ENCODE measurements at places on chromosomes 6 and 20. TPM values are rescaled to one million over a fixed set of nuclear protein-coding genes. Genes with fewer than 3 reads are reported as not detected.

PLCB4 gene
- 2.5 TPM for total RNA-seq

HINT3 gene
- total RNA-seq, result 12.7 TPM

PDE7B gene
- total RNA-seq, result 0.61 TPM

PRSS16 gene
- total RNA-seq, result 14.5 TPM

GATA5 gene
- not detected for total RNA-seq

DNA sequence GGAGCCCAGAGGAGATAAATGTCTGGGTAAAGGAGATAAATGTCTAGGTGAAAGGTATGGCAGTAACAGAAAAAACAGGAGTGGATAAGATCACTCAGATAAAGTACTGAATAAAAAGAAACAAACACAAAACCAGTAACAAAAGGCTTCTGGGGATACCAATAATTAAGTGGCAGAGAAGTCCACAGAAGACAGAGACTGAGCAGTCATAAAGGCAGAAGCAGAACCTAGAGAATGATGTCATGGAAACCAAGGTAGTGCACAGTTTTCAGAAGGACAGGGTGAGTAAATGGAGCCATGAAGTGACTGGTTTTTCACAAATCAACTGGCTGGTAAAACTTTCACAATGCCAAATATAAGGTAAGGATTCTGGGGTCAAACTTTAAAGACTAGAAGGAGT is 80.9 kb upstream of the PLN start:
- DNase-seq, result no peak
- H3K36me3 ChIP-seq, result no peaks in the 10 kb centered on the region
- H3K4me3 ChIP-seq, result no peak overlapping the region
- no peak overlapping the region for H3K27ac ChIP-seq
- no peaks in the 10 kb centered on the region for H3K4me1 ChIP-seq

SASH1 gene
- 11.7 TPM for total RNA-seq

HIVEP1 gene
- 11.2 TPM for total RNA-seq

- no peaks in the 10 kb centered on the region for H3K4me1 ChIP-seq
- no peaks in the 10 kb centered on the region for H3K27me3 ChIP-seq
- H3K36me3 ChIP-seq, result peaks cover 23% of the 10 kb centered on the region
- no peak overlapping the region for H3K27ac ChIP-seq
Measured at GRCh38 chr20:48957533-48957932, 36.0 kb downstream of the ARFGEF2 start.

- DNase-seq, result no peak
- peaks cover 5% of the 10 kb centered on the region for H3K27me3 ChIP-seq
- H3K4me3 ChIP-seq, result no peak overlapping the region
- no peaks in the 10 kb centered on the region for H3K4me1 ChIP-seq
- H3K27ac ChIP-seq, result no peak overlapping the region
Measured at GRCh38 chr20:22722811-22723210, 138.4 kb upstream of the FOXA2 start.

DNA sequence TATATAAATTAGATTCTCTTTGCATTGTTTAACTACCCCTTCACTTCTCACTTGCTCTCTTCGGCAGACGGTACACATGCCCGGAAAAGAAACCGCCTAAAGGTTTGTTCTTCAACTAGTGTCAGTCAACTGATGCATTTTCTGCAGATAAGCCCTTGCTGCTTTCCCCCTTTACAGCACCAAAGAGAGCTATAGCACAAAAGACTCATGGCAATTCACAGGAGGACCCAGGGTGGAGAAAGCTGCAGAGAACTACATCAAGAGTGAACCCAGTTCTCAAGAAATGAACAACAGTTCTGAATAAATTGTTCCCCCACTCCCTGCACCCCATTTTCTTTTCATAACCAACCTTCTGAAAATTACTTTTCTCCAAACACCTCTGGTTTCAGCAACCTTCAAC is 8.9 kb downstream of the CD164 start:
- H3K36me3 ChIP-seq, result peaks cover 55% of the 10 kb centered on the region
- H3K4me3 ChIP-seq, result no peak overlapping the region
- DNase-seq, result no peak
- no peaks in the 10 kb centered on the region for H3K27me3 ChIP-seq

FOXF2 gene
- not detected for total RNA-seq

DNA sequence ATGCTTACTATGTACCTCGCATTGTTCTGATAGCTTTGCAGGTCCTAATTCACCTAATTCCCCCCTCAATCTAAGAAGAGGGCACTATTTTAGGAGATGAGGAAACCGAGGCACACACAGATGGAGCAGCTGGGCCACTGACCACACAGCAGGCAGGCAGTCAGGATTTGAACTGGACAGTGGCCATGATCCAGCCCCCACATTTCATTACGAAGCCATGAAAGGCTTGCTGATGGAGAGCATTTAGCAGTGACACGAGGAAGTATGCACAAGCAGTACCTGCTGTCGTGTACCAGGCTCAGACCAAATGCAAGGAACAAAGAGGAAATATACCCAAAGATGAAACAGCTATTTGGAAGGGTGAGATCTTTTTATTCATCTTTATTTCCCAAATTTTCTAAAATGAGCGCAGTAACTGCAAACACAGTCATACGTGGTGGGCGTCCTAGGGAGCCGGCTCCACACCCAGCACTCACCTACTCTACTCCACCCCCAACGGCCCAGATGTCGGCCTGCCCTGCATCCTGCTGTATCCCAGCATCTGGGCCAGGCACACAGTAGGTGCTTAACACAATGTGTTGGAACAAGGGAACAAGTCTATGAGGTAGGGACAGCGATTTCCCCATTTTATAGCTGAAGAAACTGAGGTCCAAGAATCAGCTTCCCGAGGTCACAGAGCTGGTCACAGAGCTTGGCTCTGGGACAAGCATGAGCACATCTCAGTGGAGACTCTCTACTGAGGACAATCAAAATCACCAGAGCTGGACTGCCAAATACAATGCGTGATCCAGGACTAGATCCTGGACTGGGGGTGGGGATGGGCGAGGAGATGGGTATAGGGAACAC is 15.0 kb downstream of the PREX1 start:
- no peaks in the 10 kb centered on the region for H3K36me3 ChIP-seq
- no peaks in the 10 kb centered on the region for H3K27me3 ChIP-seq
- H3K4me3 ChIP-seq, result no peak overlapping the region
- no peak overlapping the region for H3K27ac ChIP-seq

GRCh38 chr6:108609276-108609769 is 48.6 kb downstream of the FOXO3 start:
- no peaks in the 10 kb centered on the region for H3K27me3 ChIP-seq
- no peaks in the 10 kb centered on the region for H3K36me3 ChIP-seq
- no peak overlapping the region for H3K4me3 ChIP-seq
- peak; percentile 50 for DNase-seq

DNA sequence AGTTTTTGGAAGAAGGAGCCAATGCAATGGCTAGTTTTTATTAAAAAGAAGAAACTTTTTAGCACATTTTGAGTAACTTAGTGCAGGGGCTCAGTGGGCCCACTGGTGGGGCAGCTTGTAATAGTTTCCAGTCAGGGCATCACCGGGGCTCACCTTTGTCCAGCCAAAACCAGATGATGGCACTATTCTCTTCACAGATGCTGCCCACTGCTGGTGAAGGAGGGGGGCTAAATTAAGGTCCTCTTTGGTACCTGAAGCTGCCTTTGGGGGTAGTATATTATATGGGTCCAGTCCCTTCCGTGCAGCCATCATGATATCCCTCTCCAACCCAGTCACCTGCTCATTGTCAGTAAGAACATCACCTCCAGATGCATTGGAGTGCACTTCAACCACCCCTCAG is 182.9 kb downstream of the PDE7B start:
- no peaks in the 10 kb centered on the region for H3K27me3 ChIP-seq
- H3K36me3 ChIP-seq, result no peaks in the 10 kb centered on the region
- H3K27ac ChIP-seq, result no peak overlapping the region
- no peak overlapping the region for H3K4me3 ChIP-seq

GRCh38 chr6:114007516-114007915 is 36.6 kb upstream of the HDAC2 start:
- H3K4me1 ChIP-seq, result peaks cover 33% of the 10 kb centered on the region
- no peak for DNase-seq
- H3K27ac ChIP-seq, result no peak overlapping the region
- no peak overlapping the region for H3K4me3 ChIP-seq

MDFI gene
- 35.5 TPM for total RNA-seq

DNA sequence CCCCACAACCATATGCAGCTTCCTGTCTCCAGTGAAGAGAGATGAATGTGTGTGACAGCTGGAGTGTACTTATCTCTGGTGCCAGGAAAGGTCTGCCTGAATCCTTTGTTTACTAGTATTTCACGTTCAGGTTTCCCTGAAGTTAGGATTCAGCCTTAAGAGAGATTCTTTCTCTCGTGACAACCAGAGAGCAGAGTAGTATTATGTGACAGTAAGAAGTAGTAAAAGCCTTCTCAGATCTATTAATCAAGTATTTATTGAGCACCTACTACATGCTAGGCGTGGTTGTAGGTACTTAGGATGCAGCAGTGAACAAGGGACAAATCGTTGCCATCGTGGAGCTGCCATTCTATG is 949 bp downstream of the KIFC1 start:
- H3K4me3 ChIP-seq, result peak overlapping the region; percentile 87
- H3K27me3 ChIP-seq, result no peaks in the 10 kb centered on the region
- H3K4me1 ChIP-seq, result peaks cover 28% of the 10 kb centered on the region
- no peaks in the 10 kb centered on the region for H3K36me3 ChIP-seq

DEFB124 gene
- not detected for total RNA-seq

DNA sequence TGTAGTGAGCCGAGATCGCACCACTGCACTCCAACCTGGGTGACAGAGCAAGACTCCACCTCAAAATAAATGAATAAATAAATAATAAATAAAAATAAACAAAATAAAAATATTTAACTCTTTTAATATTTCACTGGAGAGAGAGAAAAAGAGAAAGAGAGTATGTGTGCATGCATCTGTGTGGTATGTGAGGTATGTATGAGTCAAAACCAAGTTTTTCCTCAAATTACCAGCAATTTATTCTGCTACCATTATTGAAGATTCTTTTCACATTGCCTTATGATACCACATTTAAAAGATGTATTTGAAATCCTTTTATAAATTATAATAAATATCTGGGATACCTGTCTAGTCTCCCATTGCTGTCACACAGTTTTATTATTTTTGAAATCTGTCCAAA is 122.1 kb downstream of the CD164 start:
- H3K36me3 ChIP-seq, result no peaks in the 10 kb centered on the region
- no peaks in the 10 kb centered on the region for H3K27me3 ChIP-seq
- H3K4me3 ChIP-seq, result no peak overlapping the region
- no peak for DNase-seq

DNA sequence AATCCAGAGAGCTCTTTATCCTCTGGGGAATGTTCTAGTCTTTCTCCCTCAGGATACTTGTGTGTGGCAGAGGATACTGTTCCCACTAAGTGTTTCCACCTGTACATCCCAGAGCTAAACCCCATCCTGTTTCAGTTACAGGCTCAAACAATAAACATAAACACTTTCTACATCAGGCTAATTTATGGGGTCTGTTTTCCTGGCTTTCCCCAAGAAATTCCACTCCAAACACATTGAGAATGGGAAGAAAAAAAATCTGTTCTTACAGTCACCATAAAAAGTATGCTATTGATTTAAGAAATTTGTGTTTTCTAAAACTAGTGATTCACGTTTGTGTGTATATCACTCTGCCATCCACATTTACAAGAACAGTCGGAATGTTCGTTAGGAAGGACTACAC is 293.9 kb upstream of the FOXQ1 start:
- H3K4me1 ChIP-seq, result no peaks in the 10 kb centered on the region
- no peak for DNase-seq
- H3K4me3 ChIP-seq, result no peak overlapping the region
- H3K27me3 ChIP-seq, result no peaks in the 10 kb centered on the region
- no peaks in the 10 kb centered on the region for H3K36me3 ChIP-seq
- H3K27ac ChIP-seq, result no peak overlapping the region

CTCFL gene
- 0.34 TPM for total RNA-seq

FUT9 gene
- not detected for total RNA-seq

GRCh38 chr6:24603241-24603640 is 42.8 kb downstream of the KIAA0319 start:
- no peaks in the 10 kb centered on the region for H3K27me3 ChIP-seq
- no peak overlapping the region for H3K4me3 ChIP-seq
- DNase-seq, result no peak
- no peaks in the 10 kb centered on the region for H3K4me1 ChIP-seq

GRCh38 chr20:56722042-56722441 is 92.9 kb downstream of the TFAP2C start:
- no peaks in the 10 kb centered on the region for H3K4me1 ChIP-seq
- no peak for DNase-seq
- H3K27ac ChIP-seq, result no peak overlapping the region
- no peak overlapping the region for H3K4me3 ChIP-seq

- no peaks in the 10 kb centered on the region for H3K27me3 ChIP-seq
- DNase-seq, result no peak
- H3K36me3 ChIP-seq, result no peaks in the 10 kb centered on the region
- H3K4me1 ChIP-seq, result no peaks in the 10 kb centered on the region
Measured at GRCh38 chr6:89172131-89172530, 26.3 kb downstream of the PM20D2 start.

DNA sequence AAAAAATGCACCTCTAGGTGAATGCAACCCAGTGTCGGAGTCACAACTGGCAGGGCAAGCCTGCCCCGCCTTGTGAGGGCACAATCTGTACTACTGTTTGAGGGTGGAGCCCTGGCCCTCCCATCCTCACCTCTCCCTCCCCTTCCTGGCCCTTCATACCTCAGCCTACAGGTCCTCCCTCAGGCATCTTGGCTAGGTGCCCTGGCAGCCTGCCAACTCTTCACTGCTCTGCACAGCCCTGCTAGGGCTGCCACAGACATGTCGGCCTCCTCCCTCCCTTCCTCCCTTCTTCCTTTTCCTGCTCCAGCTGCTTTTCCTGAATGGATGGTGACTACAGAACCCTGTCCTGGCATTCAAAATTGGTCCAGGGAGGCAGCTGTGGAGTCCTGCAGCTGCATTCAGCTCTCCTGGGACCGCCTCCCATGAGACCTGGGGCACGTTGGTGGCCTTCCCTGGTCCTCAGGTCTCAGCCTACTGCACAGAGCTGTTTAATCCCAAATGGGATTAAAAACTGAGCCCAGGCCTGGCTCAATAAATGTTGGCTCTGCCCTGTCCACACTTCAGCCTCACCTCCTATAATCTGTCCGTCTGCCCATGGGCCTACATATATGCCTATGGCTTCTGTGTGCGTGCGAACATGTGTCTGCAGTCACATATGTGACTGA is 52.7 kb downstream of the CDH22 start:
- no peaks in the 10 kb centered on the region for H3K36me3 ChIP-seq
- peak overlapping the region; percentile 44 for H3K27ac ChIP-seq
- H3K4me1 ChIP-seq, result peaks cover 25% of the 10 kb centered on the region
- DNase-seq, result peak; percentile 69

GABRR1 gene
- not detected for total RNA-seq

- H3K27ac ChIP-seq, result no peak overlapping the region
- no peaks in the 10 kb centered on the region for H3K27me3 ChIP-seq
- no peak overlapping the region for H3K4me3 ChIP-seq
- no peak for DNase-seq
Measured at GRCh38 chr6:83574783-83575182, 62.4 kb downstream of the PRSS35 start.

LST1 gene
- 0.69 TPM for total RNA-seq
